ENCODE measurements at places on chromosomes 7 and 10.

- DNase-seq, result no peak
Measured at GRCh38 chr7:111370002-111370401, 192.3 kb downstream of the IMMP2L start.

DNA sequence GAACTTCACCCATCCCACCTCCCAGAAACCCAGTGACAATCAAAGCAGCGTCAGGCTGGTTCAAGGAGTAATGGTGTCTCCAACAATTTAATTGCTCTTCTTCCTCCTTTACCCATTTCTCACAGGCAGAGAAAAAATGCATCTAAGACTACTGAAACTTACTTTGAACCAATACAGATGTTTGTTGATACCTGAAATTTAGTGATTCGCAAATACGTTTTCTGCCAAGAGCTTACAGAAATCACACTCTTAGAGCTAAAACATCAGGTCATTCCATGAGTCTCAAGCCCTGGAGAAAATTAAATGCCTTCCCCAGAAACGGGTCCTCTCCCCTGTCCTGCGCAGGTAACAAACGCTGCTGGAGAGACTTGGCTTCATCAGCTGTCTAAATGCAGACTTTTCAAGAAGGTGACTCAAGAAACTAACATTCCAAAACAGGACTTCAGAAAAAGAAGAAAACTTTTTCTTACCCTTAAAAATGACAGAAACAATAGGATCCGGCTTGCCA is 443 bp downstream of the MYOF start:
- DNase-seq, result no peak

DNA sequence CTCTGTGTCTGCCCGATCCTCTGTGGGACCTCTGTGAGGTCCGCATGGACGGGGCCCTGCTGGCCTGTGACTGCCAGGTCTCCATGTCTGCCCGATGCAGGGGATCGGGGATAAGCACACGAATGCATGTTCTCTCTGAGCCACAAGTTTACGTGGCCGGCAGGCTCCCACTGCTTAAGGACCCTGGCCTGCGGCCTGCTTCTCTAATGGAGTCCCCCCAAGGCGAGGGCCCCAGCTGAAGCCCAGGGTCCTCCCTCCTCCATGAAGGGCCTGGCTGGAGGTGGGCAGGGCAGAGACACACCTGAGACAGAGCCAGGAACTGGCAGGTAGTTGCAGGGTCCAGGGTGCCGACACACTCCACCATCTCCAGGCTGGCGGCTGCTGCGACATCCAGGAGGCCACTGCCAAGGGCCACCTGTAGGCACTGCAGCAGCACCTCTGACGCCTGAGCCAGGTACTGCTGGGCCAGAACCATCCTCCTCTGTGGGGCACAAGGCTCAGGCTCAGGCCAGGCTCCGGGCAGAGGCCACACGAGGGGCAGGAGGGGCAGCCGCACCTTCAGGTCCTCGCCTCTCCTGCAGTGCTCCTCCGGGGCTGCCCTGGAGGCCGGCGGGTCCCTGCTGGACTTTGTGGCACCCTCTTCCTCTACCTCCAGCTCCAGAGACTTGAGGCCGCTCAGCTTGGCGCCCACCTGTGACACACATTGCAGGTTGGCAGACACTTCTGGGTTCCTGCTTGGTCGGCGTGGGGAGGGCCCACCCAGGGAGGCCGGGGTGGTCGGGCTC is 60.9 kb upstream of the NKX6-2 start:
- no peak for DNase-seq

DNA sequence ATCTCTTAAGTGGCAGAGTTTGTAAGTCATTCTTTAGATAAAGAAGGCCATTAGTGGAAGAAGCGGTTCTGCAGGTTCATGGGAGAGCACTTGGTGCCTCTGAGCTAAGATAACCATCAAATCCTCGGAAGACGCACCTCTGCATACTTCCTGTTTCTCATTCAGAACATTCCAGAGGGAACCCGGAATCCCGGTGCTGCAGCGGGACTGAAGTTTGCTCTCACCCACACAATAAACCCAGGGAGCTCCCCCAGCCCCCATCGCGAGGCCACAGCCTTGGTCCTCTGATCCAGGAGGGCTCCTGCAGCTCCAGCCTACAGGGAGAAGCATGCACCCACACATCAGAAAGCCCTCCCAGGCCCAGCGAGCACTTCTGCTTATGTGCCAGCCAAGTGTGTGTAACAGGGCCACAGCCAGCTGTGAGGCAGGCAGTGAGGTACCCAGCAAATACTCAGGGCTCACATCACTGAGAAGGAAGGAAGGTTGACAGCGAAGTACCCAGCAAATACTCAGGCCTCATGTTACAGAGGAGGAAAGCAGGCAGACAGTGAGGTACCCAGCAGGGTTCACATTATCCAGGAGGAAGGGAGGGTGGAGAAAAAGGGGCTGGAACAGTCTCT is 142.4 kb downstream of the DIP2C start:
- no peak for DNase-seq

DNA sequence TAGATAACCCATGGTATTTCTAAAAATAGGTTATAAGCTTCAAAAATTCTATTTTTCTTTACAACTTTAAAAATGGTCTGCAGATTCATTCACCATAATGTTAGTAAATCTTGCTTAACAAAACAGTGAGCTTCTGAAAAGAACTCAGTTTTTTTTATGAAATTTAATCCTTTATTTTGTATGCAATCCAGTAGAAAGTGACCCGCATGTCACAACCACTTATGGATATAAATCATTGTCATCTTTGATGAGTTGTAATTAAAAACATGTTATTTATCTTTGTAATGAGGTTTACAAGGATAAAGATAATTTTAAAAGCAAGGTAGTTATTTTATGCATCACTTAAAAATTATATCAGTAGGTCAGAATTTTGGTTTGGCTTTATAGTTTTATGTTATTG is 173.5 kb upstream of the SEMA3A start:
- no peak for DNase-seq

DNA sequence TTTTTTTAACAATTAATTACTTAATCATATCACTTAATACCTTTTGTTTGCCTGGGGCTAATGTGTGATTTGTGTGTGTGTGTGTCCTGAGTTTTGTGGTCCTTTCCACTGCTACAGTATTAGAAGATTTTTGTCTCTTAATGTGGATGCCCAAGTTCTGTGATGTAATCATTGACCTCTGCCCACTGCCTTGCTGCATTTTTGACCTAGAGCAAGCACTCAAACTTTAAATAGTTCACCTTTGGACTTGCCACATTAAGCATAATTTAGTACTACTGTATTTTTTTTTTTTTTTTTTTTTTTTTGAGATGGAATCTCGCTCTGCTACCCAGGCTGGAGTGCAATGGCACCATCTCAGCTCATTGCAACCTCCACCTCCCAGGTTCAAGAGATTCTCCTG is 52.7 kb downstream of the VCL start:
- no peak for DNase-seq

- DNase-seq, result no peak
Measured at GRCh38 chr10:95513941-95514392, 47.2 kb downstream of the SORBS1 start.

- no peak for DNase-seq
Measured at GRCh38 chr7:53111031-53111430, 75.6 kb downstream of the POM121L12 start.

DNA sequence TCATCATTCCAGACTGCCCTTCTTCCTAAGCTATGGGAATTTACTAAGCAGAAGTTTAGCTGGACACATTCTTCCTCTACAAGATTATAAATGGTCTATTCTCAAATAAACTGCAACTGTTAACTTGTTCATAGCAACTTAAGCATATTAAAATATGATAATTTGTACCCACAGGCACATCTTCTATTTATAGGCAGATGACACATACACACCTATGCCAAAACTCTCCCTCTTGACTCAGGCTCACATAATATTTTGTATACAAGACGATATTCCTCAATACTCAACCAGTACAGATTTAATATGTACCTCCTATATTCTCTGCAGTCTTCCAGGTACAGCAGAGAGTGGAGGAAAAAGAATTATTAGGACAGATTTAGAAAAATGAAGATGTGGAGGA is 232.7 kb upstream of the KIAA1217 start:
- no peak for DNase-seq

DNA sequence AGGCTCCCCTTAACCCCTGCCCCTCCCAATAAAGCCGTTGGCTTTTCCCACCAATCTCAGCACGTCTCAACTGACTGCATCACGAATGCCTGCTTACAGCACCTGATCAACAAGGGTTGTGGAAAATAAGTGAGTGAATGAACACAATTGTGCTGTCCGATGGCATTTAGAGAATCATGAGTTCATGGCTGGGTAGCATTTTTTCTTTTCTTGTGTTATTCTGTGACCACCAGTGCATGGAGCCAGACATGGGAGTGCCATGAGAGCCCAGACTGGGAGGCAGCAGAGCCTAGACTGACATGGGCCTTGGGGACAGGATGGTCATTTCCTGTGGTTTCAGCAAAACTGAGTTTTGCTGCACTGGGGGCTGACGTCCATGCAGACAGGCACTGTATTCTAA is 254.1 kb upstream of the IGFBP3 start:
- DNase-seq, result no peak

- no peak for DNase-seq
Measured at GRCh38 chr7:90621747-90622140, 25.6 kb downstream of the CDK14 start.

DNA sequence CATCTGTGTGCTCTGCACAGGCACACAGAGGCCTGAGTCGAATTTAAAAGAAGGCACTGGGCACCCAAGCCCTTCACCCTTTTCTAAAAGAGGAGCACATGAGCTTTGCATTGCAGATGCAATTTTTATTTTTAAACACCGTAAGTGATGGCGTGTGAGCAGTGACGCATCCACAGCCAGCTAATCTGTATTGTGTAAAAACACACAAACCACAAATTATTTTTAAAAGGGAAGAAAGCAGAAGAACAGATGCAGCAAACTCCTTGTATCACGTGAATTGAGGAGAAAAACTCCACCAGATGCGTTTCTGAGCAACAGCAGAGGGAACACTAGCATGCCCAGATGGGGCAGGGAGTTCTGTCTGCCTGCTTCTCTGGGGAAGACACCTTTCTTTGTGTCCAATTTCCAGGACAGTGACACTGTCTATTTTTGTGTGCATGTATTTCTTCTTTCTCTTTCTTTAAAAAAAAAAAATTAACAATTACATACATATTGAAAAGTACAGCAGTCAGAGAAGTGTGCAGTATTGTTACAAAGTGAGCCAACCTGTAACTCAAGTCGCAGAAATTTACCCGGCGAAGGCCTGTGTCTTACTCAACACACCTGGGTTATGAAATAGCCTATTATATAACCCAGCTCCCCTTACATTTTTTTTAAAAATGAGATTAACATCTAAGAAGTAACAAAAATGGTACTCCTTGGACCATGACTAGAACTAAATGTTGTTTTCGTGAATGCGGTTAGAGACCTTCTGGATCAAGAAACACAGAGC is 39.2 kb downstream of the EEPD1 start:
- no peak for DNase-seq

DNA sequence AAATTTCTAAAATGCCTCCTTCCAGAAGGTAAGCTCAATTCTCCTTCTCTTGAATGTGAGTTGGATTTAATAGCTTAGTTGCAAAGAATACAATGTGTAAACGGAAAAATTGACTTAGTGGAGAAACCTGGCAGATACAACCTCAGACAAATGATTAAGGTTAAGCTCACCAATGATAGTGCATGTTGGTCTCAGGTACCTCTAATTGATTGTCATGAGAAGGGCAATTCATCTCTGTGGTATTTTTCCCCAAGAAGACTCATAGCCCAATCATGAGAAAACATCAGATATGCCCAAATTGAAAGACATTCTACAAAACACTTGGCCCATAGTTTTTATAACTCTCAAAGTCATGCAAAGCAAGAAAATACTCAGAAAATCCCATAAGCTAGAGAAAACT is 36.2 kb upstream of the TMEM106B start:
- DNase-seq, result no peak
